ENCODE measurements at places on chromosomes 2 and 18.

- DNase-seq = no peak
Observed at GRCh38 chr18:24428709-24429108, 2.2 kb downstream of the IMPACT start.

DNA sequence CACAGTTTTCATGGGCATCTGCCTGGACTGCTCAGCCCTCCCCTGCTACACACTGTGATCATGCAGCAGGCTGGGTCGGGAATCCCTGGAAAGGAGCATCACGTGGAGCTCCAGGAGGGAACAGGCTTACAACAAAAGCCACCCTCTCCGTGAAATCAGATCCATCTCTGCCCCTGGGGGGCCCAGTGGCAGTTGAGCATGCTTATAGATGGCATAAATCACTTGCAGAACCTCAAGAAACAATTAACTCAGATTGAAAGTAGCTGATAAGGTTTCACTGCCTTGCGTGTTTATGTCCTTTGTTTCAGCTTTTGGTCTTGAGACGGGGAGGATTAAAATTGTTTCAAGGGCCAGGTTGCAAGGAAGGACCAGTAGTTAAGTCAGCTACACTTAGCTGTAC, 354.8 kb upstream of the MEIS1 start:
- DNase-seq = no peak

DNA sequence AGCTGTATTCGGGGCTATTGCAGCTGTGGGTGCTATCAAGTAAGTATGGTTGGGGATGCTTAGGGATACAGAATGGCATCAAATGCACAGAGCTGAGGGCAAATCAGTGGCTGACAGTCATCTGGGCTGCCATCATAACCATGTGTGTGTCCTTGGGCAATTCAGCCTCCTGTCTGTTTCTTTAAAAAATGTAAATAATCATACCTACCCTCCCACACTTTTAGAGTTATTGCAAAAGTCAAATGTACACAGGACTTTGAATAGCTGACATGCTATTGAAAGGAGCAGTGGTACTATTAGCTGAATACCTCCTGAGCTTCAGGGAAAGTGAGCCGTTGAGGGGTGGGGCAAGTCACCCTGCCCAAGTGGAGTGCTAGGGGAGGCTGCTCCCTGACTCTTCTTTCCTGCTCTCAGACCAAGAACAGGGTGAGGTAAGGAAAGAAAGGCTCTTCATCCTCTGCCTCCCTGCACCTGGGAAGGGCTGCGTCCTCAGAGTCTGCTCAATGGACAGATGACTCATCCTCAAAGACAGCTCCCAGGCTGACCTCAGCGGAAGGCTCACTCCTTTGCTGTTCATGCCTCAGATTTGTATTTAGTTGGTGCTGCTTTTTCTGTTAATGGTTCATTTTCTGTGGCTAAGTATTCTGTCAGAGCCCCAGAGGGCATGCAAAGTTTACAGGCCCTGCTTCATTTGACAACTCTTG, 54.9 kb upstream of the BZW1 start:
- peak; percentile 91 for DNase-seq

DNA sequence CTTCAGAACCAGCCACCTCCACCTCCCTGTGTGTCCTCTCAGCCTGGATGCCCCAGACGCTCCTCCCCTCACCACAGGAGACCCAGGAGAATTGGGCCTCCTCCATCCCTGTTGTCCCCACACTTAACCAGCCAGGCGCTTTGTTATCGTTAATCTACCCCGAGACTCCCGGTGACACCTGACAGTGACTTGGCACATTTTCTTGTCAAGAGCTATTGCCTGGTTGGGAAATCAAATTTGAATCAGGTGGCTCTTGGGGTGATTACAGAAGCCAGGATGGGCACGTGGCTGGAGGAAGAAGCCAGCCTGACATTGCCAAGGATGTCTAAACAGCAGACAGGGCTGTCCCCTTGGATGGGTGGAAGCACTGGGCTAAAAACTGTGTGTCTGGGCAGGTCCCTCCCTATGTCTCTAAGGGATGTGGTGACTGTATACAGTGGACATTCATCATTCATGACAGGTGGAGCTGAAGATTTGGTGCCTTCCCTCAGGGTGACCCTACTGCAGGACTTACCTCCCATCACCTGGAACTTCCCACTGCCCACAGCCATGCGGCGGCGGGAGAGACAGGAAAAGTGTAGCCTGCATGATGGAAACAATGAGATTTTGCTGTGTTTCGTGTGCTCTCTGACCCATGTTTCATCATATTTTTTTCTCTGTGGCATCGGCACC, 157.2 kb upstream of the CAPN13 start:
- DNase-seq = no peak

DNA sequence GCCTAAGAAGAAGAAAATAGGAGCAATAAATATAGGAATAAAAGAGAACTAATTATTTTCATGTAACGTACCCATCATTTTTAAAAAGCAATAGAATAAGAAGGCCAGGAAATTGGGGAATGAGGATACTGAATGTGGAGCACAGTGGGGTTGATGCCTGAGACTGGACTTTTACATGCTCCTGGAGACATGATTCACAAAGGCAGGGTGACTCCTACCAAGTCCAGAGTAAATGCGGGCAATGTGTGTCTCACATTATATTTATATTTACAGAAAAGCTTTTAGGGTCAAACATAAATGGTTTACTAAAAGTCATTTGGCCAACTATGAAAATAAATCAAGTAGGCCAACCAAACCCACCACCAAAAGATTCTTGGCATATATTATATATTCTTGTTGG, 87.9 kb upstream of the COL5A2 start:
- peak; percentile 80 for DNase-seq

DNA sequence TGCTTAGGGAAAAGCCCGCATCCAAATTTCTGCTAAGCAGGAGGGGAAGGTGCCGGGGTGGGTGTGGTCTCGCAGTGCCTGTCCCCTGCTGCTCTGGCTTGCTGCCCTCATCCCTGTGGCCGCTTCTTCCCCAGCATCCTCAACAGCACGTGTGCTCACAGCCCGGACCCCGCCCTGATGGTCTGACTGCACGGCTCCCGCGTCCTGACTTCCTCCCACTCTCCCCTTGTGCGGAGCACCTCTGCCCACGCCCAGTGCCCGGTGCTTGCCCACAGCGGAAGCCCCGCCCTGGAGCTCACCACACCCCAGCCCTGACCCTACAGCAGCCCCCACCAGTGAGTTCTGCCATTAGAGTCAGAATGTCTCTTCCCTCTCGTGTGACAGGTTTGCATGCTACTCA, 277.9 kb downstream of the NDUFA10 start:
- DNase-seq = no peak

DNA sequence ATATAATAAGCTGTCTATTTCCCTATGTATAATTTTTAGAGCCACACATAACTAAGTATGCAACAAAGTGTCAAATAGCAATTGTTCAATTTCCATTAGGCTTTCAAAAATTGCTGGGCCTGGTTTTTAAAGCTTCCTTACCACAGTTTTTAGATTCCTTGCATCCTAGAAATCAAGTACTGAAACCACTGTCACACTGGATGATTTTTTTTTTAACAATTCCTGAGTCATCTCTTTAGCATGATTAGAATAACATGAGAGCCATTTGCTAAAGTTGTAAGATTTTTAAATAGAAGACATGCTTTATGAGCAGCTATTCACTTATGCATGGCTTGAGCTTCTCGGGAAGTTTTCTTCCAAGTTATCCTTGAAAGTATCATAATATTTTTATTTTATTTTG, 319.5 kb upstream of the NXPH2 start:
- no peak for DNase-seq

DNA sequence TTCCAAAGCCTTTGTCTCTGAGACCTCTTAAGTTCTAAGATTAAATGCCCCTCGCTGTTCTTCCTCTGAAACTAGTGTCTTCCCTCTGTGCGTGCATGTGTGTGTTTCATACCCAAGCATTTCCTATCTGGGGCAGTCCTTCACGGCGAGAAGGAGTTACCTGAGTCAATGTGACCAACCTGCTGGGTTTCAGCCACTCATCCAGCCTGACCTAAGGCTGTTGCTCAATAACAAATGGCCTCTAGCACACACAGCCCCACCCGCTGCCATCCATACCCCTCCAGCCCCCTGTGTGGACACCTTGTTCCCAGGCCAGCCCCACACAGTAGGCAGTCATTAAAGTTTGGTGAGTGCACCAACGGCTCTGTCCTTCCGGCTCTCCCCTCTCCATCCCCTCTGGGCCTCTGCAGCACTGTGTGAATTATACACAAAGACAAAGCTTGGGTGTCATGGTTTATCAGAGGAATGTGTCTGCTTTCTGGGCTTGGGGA, 53.8 kb upstream of the FOSL2 start:
- no peak for DNase-seq

GRCh38 chr2:100539221-100539620, 23.6 kb upstream of the PDCL3 start:
- no peak for DNase-seq

GRCh38 chr18:5431836-5432575, 111.8 kb downstream of the EPB41L3 start:
- DNase-seq = no peak

DNA sequence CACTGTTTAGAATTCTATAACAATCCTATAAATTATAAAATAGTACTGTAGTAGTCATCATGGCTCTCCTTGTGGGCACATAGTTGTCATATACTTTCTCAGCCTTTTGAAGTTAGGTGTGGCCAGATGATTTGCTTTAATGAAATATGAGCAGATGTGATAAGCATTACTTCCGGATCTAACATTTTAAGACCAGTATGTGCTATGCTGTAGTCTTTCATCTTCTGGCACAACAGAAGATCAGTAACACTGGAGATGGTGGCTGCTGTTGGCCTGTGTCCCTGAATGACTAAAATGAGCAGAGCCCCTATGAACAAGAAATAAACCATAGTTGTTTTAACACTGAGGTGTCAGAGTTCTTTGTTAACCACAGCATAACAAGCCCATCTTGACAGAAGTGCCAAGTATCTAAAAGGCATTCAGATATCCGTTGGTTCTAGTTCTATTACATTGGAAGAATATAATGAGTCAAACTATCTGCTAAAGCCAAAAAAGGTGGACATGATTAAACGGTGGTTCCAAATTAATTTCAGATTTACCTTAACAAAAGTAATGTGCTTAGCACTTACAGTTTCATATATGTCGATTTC, 6.3 kb downstream of the MEX3C start:
- DNase-seq = peak; percentile 7

GRCh38 chr2:19569300-19569791, 210.9 kb upstream of the OSR1 start:
- DNase-seq = peak; percentile 35

DNA sequence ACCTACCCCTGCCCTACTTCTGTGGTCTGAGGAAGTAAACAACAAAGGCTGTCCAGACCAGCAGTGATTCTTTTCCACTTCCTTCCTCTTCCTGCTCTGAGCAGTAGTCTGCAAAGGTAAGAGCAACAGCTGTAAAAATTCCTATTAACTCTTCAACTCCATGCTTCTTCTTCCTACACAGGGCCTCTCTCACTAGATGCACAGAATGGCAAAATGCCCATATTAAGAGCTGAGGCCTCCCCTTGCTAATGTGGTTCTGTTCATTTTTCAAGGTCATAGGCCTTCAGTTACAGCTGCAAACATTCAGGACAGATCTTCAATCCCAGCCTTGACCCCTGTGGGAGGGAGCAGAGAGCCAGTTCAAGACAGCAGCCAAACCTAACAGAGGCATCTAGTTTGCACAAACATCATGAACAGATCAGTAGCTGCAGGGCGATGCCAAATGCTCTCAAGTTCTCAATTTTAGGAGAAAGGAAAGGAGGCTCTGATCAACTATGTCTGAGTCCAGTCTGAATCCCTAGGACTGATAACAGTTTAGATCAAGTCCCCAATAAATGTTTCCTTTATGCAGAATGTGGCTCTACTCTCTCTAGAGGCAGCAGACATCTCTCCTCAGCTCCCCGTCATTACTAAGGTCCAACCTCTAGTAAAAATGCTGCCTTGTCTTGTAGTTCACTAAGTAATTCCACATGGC, 20.9 kb downstream of the SLC40A1 start:
- no peak for DNase-seq

DNA sequence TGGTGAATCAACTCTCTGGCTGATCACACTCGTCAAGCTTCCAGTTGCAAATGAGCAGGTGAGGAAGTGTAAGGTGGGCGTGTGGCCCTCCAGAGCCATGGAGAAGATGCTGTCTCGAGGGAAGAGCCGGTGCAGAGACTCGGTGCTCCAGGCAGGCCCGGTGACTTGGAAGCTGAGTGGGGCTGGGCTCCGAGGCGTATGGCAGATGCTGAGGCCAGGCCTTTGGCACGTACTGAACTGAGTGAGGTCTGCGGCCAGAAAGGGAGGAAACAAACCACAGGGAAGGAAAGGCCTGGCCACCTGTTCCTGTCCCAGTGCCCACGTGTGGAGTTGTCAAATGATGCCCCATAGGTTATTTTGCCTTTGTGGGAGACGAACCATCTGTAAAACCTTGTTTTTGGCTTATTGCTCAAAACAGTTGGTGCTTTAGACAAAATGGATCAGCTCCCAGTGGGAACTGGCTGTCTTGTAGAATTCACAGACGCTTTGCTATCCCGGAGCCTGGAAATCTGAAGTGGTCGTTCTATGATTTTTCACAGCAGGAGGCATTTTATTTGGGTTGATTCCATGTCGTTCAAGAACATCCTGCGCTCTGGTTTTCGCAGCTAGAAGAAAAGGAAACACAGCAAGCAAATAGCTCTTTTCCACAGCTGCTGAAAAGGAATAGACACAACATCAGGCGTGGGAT, 117.5 kb upstream of the TMEM18 start:
- DNase-seq = no peak

DNA sequence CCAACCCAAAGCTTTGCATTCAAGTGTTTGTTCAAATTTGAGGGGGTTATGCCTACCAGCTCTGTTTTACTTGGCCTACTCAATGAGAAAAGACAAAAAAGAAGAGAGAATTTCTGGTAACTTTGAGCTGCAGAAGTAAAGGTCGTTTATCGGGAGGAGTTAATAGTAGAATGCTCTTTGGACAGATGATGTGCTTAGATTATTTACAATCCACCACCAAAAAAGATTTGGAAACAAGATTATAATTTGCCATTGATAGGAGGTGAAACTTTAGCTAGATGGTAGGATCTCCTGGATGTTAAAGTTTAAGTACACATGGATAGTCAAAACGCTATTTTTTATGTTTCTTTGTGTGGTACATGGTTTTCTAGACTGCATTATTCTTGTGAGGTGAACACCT, 24.9 kb upstream of the CPS1 start:
- no peak for DNase-seq

GRCh38 chr2:24050041-24050979, 769 bp downstream of the FKBP1B start:
- DNase-seq = peak; percentile 48

DNA sequence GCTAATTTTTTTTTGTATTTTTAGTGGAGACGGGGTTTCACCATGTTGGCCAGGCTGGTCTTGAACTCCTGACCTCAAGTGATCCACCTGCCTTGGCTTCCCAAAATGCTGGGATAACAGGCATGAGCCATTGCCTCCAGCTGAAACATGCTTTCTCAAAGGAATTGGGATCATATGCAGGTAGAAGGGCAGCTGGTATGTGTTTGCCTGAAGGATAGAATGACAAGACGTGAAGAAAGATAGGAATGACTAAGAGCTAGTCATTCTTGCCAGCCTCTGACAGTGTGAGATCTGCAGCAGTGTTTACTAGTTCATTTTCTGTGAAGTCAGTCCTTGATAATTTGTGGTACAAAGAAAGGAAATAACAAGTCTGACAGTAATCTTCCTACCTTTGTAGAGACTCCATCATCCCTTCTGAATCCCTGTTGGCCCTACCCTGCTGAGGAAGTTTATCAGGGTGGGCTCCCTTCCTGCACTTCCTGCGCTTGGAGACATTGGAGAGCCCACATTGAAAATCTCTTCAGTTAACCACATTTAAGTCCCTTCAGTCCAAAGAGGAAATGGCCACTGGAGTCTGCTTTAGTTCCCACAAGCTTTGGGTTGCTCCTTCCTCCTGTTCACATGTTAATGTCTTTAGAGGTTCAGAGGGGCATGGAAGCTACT, 14.7 kb downstream of the CFLAR start:
- peak; percentile 88 for DNase-seq

Data from GM23248 (cell line).